ENCODE measurements at places on chromosomes 1 and 21.

- H3K36me3 ChIP-seq: no peaks in the 10 kb centered on the region
- no peak overlapping the region for H3K27ac ChIP-seq
- DNase-seq: no peak
- peaks cover 12% of the 10 kb centered on the region for H3K27me3 ChIP-seq
Observed at GRCh38 chr1:15326691-15327588, 79.9 kb downstream of the FHAD1 start.

GRCh38 chr1:225851805-225852204 is 30.4 kb downstream of the TMEM63A start:
- DNase-seq: peak; percentile 87
- H3K27me3 ChIP-seq: no peaks in the 10 kb centered on the region
- peaks cover 8% of the 10 kb centered on the region for H3K36me3 ChIP-seq
- peak overlapping the region; percentile 88 for H3K27ac ChIP-seq

DNA sequence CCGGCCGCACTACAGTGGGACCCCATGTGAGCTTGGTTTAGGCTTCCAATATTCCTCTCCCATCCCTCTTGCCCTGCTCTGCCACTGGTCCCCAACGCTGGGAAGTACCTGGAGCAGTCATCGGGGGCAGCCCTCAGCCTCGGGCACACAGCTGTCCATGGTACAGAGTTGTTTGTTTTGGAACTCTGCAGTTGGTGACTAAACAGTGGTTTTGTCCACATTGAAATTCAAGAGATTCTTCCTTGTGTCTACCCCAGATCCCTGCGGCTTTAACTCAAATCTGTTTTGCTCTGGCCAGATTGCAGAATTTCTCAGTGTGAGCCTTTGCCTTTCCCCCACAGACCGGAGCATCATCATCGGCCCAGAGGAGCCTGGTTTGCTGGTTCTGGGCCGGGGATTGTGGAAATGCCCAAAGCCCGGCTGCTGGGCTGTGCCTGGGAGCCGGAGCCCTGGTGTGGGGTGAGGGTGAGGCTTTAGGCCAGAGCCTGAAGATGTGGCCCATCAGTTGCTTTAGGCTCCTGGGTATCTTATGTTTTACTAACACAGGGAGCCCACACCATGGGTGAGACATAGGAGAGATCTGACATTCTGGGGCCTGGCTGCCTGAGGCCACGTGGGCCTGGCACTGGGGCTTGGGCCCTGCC is 93.2 kb downstream of the ARHGEF10L start:
- H3K36me3 ChIP-seq: no peaks in the 10 kb centered on the region
- no peak for DNase-seq
- H3K4me1 ChIP-seq: no peaks in the 10 kb centered on the region
- no peak overlapping the region for H3K4me3 ChIP-seq
- H3K27ac ChIP-seq: no peak overlapping the region
- H3K27me3 ChIP-seq: peaks cover 74% of the 10 kb centered on the region

DNA sequence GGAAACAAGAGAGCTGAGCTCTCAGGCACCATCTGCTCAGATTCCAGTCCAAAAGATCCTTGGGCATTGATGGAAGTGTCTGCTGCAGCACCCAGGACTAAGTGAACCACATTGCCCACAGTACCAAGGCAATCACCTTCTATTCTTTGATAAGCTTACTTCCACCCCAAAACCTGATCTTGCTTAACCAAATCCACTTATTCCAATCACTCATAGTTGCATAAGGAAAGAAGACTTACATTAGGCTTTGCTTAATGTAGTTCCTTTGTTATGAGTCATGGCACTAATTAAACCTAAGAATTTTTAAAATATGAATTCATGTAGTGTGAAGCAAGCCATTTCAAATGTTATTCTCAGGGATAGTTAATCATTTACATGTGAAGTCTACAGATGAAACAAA is 84.5 kb downstream of the UCHL5 start:
- no peak overlapping the region for H3K4me3 ChIP-seq
- H3K27ac ChIP-seq: no peak overlapping the region
- no peaks in the 10 kb centered on the region for H3K4me1 ChIP-seq

GRCh38 chr1:214043167-214043566 is 55.4 kb downstream of the PROX1 start:
- no peaks in the 10 kb centered on the region for H3K4me1 ChIP-seq
- no peak overlapping the region for H3K4me3 ChIP-seq
- no peaks in the 10 kb centered on the region for H3K27me3 ChIP-seq
- no peaks in the 10 kb centered on the region for H3K36me3 ChIP-seq

- H3K27me3 ChIP-seq: no peaks in the 10 kb centered on the region
- H3K4me1 ChIP-seq: no peaks in the 10 kb centered on the region
- DNase-seq: no peak
- H3K4me3 ChIP-seq: no peak overlapping the region
- no peak overlapping the region for H3K27ac ChIP-seq
Observed at GRCh38 chr1:110190282-110190929, 19.7 kb upstream of the KCNC4 start.

DNA sequence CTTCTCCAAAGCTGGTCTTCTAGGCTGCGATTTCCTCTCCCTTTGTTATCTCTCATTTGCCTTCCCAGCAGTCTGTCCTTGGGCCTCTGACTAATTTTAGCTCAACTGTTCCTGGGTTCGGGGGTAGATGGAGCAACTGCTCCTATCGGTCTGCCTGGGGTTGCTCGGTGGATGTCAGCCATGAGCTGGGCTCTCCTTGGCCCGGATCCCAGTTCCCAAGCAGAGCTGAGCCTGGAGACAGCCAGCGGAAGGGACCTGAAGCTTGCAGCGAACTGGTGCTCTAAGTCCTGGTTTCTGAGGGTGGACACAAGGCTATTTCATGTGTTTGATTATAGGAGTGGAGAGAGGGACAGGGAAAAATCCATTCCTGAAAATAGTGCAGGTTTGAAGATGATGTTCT is 423.0 kb downstream of the RPS6KC1 start:
- no peaks in the 10 kb centered on the region for H3K27me3 ChIP-seq
- H3K4me1 ChIP-seq: no peaks in the 10 kb centered on the region
- H3K36me3 ChIP-seq: no peaks in the 10 kb centered on the region
- H3K4me3 ChIP-seq: no peak overlapping the region

GRCh38 chr1:3336641-3337630 is 117.5 kb upstream of the ARHGEF16 start:
- H3K27me3 ChIP-seq: peaks cover 80% of the 10 kb centered on the region
- H3K4me3 ChIP-seq: no peak overlapping the region
- no peaks in the 10 kb centered on the region for H3K36me3 ChIP-seq
- no peak for DNase-seq
- no peak overlapping the region for H3K27ac ChIP-seq

DNA sequence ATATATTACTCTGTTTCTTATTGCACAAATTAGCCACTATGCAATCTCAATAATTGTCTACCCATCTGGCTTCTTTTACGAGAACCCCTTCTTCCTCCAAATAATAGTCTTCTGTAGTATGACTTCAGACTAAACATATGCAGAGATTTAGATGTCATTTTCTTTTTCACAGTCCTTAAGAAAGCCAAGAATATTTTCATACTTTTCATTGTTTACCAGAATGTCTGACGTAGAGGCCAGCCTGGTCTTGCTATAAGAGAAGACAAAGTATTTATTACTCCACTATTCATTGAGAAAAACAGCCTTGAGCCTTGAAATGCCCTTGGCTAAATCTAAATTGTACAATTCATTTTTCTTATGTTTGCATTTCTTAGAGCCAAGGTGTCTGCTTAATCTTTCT is 714.9 kb upstream of the CXADR start:
- no peaks in the 10 kb centered on the region for H3K36me3 ChIP-seq
- no peak for DNase-seq
- H3K4me1 ChIP-seq: no peaks in the 10 kb centered on the region
- no peaks in the 10 kb centered on the region for H3K27me3 ChIP-seq
- no peak overlapping the region for H3K27ac ChIP-seq

DNA sequence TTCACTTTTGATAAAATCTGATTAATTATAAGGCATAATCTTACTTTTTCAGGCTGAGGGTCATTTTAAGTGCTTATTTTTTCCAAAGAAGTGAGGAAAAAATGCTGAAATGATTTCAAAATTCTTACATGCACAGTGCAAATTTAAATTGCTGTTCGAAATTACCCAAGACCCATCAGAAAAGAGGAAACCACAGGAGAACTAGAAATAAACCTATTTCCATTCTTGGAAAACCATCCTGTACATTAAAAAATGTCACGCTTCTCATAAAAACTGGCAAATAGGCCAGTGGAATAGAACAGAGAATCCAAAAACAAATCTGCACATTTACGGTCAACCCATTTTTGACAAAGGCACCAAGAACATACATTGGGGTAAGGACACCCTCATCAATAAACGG is 414.9 kb downstream of the SMYD3 start:
- H3K36me3 ChIP-seq: no peaks in the 10 kb centered on the region
- H3K4me3 ChIP-seq: no peak overlapping the region
- H3K4me1 ChIP-seq: no peaks in the 10 kb centered on the region
- no peak for DNase-seq

DNA sequence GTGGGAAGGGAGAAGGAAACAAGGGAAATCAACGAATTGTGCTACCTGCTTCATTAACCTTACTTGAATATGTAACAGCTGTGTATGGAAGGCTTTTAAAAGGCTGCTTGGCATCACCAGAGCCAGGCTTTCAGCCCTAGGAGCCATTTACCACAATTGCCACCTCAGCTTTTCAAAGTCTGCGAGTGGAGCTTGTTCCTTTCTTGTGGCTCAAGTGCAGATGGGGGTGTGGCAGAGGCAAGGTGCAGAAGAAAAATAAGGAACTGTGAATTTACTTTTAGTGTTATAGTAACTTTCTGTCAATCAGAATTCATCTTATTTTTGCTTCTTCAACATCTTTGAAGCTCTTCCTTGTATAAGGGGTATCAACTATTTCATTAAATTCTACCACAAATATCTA is 17.6 kb downstream of the CLCA2 start:
- DNase-seq: peak; percentile 75
- H3K27me3 ChIP-seq: no peaks in the 10 kb centered on the region
- H3K36me3 ChIP-seq: no peaks in the 10 kb centered on the region
- peaks cover 6% of the 10 kb centered on the region for H3K4me1 ChIP-seq

GRCh38 chr21:23507501-23507900 is 2099.8 kb downstream of the MRPL39 start:
- no peak overlapping the region for H3K27ac ChIP-seq
- H3K4me3 ChIP-seq: no peak overlapping the region
- no peak for DNase-seq
- no peaks in the 10 kb centered on the region for H3K27me3 ChIP-seq

GRCh38 chr1:157732755-157733154 is 32.2 kb upstream of the FCRL3 start:
- DNase-seq: no peak
- H3K36me3 ChIP-seq: no peaks in the 10 kb centered on the region
- H3K27me3 ChIP-seq: no peaks in the 10 kb centered on the region
- H3K4me3 ChIP-seq: no peak overlapping the region
- H3K4me1 ChIP-seq: peaks cover 43% of the 10 kb centered on the region

DNA sequence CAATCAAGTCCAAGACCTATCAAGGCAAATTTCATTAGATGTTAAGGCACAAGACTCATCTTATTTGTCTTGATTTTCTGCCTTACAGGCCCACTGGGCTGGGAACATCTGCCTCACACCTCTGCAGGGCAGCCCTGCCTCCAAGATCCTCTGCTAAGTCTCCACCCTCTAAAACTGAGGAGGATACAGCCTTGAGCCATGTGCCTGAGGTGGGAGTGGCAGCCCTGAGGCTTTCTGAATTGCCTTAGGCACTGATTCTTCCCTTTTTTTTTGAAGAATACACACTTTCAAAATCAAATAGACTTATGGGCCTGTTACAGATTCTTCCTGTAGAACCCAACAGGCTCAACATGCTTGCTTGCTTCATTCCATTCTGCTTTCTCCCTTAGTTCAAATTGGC is 544.3 kb upstream of the ADAMTS5 start:
- no peak for DNase-seq
- no peak overlapping the region for H3K4me3 ChIP-seq
- H3K27ac ChIP-seq: no peak overlapping the region
- no peaks in the 10 kb centered on the region for H3K36me3 ChIP-seq
- H3K4me1 ChIP-seq: no peaks in the 10 kb centered on the region

- peaks cover 15% of the 10 kb centered on the region for H3K4me1 ChIP-seq
- peak; percentile 78 for DNase-seq
- H3K27me3 ChIP-seq: peaks cover 61% of the 10 kb centered on the region
- H3K27ac ChIP-seq: no peak overlapping the region
- no peaks in the 10 kb centered on the region for H3K36me3 ChIP-seq
- H3K4me3 ChIP-seq: no peak overlapping the region
Observed at GRCh38 chr1:243977094-243977493, 74.0 kb upstream of the ZBTB18 start.

DNA sequence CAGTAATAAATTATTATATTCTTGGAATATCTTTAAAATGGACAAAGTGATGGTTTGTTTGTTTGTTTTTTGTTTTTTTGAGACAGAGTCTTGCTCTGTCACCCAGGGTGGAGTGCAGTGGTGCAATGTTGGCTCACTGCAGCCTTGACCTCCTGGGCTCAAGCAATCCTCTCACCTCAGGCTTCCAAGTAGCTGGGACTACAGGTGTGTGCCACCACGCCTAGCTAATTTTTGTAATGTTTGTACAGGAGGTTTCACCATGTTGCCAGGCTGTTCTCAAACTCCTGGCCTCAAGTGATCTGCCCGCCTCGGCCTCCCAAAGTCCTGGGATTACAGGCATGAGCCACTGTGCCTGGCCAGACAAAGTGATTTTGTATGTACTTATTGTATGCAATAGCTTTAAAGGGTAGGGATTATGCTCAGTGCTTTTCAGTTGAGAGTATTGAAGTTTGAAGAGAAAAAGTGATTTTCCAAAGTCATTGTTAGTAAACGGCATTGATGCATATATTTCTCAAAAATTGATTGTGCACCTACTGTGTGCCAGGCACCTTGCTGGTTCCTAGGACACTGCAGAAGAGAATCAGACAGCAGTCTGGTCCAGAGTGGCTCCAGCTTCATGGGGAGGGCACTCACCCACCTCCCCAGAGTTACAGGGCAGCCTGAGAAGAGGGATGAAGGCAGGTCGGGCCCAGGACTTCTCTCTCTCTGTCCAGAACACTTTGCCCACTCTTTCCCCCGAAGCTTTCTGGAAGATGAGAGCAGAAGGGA is 34.2 kb upstream of the TTC22 start:
- no peaks in the 10 kb centered on the region for H3K27me3 ChIP-seq
- no peaks in the 10 kb centered on the region for H3K36me3 ChIP-seq
- DNase-seq: no peak
- no peak overlapping the region for H3K4me3 ChIP-seq
- H3K4me1 ChIP-seq: no peaks in the 10 kb centered on the region

GRCh38 chr1:110341146-110341871 is 2.1 kb downstream of the RBM15 start:
- no peaks in the 10 kb centered on the region for H3K36me3 ChIP-seq
- H3K4me3 ChIP-seq: peak overlapping the region; percentile 88
- peaks cover 10% of the 10 kb centered on the region for H3K4me1 ChIP-seq
- DNase-seq: no peak
